ENCODE measurements at places on chromosomes 3 and 15.

GRCh38 chr15:78455749-78456148 lies 17.7 kb downstream of the IREB2 start:
- no peak for DNase-seq

GRCh38 chr3:76199382-76199781 lies 414.0 kb upstream of the ZNF717 start:
- no peak for DNase-seq

GRCh38 chr15:66931768-66932633 lies 133.4 kb upstream of the SMAD3 start:
- DNase-seq: no peak

DNA sequence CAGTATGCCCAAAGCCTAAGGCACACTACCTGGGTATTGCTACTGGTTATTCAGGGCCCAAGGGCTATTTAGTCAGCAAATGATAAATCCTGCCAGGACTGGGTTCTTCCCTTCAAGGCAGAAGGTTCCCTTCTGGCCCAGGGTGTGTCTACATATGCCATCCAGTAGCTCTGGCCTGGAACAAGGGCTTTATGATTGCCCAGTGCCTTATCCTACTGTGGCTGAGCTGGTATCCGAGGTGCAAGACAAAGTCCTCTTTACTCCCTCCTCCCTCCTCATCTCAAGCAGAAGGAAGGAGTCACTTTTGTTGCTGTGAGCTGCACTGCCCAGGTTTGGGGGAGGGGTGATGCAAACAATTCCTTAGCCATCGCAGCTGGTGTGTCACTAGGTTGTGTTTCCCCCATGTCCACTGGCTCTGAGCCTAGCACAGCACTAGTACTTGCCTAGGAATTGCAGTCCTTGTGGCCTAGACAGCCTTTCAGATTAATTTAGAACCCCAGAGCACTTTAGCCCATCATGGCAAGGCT lies 221.8 kb upstream of the TGFBR2 start:
- DNase-seq: no peak

DNA sequence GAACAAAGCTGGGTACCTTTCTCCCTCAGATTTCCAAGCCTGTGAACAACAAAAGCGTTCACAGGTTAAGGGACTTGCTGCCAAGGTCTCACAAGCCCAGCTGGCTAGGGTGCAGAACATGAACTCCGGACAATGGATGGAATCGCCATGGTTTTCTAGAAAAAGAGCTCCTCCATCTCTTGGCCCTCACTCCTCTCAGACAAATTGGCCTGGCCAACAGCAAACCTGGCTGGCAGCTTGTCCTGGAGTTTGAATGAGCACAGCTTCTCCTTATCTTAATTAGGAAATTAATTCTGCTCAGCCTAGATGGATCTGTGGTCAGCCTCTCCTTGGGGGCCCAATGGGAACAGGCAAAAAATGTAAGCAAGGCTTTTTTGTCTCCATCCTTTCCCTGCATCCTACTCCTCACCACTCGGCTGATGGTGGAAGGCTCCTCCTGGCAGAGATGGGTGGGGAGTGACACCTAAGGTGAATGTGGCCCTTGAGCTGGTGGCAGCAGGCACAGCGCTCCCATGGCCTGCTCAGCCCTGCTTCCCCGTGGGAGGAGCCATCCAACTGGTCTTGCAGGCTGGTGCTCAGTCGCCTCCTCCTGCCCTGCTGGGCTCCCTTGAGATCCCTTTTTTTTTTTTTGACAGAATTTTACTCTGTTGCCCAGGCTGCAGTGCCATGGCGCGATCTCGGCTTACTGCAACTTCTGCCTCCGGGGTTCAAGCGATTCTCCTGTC lies 5.8 kb downstream of the KLHL25 start:
- DNase-seq: no peak

DNA sequence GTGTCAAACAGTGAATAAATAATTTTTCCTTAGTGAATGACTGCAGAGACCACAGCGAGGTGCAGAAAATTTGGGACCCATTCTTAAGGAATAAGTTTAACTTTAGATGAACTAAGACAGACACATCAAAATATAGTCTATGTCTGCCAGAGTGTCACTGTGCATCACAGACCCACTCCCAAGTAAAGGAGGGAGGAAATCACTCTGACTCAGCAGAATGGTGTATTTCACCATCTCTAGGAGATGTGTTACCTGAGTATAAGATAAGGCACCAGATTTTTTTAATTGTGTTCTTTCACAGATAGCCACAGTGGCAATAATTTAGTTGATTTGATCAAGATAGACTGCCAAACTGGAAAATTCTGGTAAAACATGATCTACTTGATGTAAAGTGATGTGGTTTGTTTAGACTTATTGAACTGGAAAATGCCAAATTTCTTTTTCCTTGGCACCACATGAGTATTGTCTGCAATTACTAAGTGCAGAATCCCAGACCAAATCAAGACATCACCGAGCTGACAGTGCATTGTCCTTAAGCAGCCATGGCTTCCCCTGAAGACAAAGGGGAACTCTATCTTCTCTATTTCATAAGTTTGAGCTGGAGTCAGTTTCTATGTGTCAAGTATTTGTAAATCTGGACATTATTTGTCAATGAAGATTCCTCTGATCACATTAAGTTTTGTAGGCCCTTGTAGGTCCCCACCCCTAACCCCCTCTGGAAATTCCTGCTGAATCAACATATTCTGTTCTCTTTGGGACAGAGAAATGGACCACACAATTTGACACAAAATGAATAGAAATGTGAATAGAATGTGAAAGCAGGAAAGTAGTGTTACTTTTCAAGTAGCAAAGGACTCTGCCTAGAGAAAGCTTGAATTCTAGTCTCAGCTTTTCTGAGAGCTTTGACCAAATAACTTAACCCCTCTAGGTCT lies 47.6 kb downstream of the TIPARP start:
- DNase-seq: no peak

DNA sequence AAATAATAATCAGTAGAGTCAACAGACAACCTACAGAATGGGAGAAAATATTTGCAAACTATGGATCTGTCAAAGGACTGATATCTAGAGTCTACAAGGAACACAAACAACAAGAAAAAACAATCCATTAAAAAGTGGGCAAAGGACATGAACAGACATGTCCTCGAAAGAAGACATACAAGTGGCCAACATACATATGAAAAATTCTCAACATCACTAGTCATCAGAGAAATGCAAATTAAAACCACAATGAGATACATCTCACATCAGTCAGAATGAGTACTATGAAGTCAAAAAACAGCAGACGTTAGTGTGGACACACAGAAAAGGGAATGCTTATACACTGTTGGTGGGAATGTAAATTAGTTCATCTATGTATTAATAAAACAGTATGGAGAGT lies 33.7 kb downstream of the SLC2A2 start:
- no peak for DNase-seq

DNA sequence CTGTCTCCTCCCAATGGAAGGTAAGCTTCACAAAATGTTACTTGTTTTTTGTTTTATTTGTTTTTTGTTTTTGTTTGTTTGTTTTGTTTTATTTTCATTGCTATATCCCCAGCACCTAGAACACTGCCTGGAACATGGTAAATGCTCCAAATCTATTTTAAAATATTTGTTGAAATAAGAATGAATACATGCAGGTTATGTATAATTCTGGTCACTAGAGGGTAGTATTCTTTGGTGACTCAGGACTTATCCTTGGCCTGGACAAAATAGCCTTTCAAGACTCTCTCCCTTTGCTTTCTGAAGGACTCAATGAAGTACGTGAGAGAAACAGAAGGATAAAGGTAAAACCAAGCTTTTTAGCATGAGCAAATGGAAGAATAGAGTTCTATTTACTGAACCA lies 46.9 kb upstream of the PPP2R3A start:
- DNase-seq: no peak

DNA sequence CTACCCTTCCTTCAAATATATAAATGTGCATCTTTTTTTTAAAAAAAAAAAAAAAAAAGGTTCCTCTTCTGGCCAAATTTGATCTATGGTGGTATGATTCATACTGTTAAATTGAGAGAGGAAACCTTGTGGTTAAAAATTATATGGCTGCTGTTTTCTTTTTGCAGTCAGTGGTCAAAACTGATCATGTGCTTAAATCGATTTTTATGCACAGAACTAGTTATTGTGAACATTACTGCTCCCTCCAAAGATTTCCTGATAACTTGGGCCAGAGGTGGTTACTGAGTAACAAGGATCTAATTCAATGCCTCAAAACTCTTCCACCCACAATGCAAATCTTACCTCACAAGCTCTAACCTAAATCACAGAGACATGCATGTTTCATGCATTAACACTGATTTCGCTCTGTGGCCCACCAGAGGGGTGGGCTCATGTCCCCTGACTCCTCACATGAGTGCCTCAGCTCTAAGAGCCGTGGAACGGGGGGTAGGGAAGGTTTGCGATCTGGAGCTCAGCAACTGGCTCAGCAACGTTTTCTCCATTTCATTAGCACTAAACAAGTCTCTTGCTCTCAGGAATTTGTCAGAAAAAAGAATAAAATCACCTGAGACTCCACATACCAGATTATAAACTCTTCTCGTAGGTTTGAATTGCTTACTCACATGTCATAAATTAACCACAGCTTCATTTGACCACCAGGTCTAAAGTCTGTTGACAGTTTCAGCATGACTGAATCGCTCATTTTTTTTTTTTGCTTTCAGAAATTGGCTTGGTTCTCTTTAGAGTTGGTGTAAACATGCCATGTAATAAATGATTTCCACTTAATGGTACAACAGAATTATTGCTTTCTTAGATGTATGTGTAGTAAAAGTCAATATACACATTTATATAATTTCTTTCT lies 280.4 kb downstream of the CD47 start:
- no peak for DNase-seq

DNA sequence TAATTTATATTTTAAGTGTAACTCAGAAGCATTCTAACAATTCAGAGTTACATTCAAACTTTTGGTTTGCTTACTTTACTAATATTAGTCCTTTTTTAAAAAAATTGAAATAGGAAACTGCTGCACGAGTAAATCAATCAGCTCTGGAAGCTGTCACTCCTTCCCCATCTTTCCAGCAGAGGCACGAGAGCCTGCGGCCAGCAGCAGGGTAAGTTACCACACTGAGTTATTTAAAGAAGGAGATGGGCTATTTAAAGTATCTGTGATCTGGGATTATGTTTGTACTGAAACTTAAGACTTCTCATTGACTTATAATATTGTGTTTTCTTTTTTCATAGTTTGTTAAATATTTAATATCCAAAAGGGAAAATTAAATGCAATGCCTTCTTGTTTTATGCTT lies 29.3 kb downstream of the APPL1 start:
- no peak for DNase-seq

DNA sequence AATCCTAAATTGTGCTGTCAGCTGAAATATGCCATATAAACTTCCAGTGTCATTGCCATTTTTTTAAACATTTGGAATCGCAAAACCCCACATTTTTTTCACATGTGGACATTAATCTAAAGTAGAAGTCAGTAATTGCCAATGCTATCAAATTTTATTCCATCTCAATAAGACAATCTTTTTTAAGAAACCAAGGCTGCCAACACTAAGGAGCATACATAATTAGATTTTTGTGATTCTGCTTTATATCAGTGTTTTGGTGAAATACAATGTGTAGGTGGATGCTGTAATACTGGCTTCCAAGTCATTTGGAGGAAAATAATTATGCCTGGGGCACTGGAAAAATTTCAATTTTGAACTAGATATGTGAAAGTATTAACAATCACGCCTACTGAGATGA lies 256.7 kb downstream of the ZPLD1 start:
- no peak for DNase-seq

GRCh38 chr15:50415752-50416404 lies 8.3 kb upstream of the USP8 start:
- DNase-seq: no peak

DNA sequence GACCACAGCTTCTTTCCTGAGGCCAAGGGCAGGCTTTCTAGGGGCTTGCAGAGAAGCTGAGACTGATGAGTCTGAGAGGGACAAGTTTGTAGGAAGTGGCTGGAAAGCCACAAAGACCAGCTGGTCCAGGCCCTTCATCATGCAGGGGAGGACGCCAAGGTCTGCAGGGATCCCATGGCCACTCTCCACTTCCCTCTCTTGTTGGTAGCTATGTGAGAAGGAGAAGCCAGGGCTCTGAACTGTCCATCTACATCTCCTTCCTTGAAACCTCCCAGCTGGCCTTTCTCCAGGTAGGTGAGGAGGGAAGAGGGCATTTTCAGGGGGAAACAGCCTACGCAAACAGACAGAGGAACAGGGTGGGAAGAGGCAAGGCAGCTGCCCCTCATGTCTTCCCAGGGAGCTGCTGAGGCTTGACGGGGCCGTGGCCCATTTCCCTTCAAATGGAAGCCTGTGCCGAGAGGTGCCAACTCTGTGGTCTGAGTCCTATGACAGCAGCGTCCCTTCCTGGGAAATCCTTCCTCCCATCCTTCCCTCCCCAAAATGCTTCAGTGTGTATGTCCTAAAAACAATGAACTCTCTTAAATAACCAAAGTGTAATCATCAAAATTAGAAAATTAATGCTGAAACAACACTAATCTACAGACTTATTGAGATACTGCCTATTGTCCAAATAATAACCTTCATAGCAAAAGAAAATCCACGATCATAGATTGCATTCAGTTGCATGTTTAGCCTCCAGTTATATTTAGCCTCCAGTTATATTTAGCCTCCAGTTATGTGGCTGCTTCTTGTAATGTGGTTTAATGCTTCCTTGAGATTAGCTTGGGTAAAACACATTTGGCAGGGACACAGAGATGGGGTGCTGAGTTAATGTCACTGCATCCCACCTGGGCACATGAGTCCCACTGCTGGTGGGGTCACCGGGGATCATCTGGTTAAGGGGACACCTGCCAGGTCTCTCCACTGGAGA lies 36.0 kb downstream of the GNB5 start:
- DNase-seq: no peak

DNA sequence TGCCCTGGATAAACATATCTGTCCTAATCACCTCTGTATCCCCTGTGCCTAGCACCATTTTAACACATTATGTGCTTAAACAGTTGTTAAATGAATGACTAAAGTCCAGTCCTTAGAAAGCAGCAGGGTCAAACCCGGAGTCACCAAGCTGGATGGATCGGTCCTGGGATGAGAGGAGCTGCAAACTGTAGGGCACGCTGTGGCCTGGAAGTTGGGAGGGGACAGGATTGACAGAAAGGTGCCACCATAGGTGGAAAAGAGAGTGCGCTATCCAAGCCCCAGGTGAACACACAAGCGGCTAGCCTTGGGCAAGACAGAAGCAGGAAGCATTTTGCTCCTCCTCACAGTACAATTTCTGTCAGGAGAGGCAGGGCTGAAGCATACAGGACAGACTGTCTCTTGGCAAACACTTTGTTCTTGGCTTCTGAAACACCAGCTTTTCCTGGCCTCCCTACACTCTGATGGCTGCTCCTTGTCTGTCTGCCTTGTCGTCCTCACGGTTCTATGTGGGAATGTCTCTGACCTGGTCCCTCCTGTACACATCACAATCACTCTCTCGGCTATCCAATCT lies 48.4 kb upstream of the KY start:
- DNase-seq: peak; percentile 68

GRCh38 chr3:41662288-41662687 lies 299.6 kb downstream of the ULK4 start:
- DNase-seq: no peak

DNA sequence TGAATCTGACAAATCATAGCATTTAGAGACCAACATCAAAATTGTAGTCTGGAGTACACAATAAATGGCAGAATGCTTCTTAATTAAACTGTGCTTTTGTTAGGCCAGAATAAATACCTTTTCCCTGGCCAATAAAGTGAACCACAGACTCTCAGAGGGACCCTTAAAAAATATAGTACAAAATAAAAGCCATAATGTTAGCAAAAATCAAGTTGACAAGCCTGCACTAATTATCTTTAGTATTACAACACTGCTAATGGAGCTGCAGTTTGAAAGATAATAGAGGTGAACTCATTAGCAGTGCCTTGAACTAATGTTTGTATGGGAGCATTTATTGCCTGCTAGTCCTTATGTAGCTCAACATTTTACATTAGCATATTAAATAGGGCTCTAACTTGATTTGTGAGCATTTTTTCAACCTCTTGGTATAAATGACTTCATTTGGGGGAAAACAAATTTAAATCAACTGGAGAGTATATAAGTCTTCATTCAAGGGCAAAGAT lies 801.3 kb downstream of the EPHA3 start:
- DNase-seq: no peak

Measured in osteocyte (in vitro differentiated cells).